T-helper 9 cell (primary cell): ENCODE measurements at places on chromosomes 6 and 20.

DNA sequence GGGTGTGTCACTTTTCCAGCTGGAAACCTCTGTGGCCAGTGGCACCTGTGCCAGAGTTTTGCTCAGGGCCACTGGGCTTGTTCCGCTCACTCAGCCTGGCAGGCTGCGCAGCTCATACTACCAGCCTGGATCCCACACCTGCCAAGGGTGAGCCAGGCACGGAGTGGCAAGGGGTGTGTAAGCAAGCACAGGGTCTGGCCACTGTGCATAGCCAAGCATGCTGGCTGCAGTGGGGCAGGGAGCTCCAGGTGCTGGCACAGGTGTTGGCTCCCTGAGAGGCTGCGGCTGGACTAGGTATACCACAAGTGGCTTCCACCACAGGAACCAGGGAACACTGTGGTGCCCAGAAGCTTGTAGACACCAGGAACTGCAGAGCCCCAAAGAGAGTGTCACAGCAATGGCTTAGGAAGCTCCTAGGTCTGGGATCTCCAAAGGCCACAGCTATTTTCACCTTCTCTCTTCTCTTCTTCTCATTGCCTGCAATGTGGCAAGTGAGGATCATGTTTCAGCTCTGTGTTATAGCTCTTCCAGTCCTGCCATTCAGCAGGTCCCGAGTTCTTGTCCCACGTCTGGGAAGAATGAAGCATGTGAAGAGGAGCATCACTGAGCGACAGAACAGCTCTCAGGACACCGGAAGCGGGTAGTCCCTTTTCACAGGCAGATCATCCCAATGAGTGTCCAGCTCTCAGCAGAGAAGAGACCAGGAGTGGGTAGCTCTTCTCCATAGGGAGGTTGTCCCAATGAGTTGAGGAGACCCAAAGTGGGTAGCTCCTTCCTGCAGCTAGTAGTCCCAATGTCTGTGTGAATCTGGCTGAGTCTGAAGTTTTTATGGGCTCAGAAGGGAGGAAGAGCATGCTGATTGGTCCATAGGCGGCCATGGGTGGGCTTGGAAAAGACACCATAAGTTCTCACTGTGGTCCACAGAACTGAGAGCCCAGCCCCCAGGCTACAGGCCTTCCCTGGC is 41.3 kb downstream of the WASF1 start:
- no peak for DNase-seq

GRCh38 chr20:23520185-23520584 is 29.3 kb downstream of the CST8 start:
- DNase-seq: no peak

- DNase-seq: no peak
Observed at GRCh38 chr6:72551470-72551869, 70.4 kb upstream of the KCNQ5 start.

- no peak for DNase-seq
Observed at GRCh38 chr20:56605261-56605996, 23.7 kb upstream of the TFAP2C start.

DNA sequence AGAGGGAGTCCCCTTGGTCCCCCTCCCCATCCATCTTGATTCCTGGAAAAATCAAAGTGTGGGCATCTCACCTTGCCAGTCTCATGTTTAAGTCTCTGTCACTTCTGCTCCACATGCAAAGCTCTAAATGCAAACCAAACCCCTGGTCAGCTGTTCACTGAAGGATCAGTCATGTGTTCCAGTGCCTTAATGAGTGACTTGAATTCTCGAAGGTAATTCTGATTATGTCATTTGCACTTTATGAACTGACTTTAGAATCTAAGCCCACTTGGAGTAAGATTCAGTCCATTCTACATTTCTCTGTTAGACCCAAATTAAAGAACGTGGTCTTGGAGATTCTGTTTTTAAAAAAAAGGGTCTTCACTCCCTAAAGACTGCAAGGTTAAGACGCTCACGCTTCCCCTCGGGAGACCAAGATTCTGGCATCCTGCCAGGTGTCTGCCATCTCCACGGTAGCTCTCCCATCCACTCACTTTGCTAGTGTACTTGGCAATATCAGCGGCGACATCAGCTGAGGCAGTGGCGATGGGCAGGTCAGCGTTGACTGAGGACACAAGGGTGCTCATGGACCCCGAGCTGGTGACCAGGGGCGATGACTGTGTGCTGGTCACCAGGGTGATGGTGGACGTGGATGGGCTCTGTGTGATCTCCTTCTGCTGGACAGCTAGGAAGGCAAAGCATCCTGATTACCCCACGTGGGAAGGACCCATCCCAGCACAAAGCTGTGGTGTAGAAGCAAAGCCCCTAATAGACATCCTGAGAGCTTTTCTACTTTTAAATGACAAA is 120.5 kb downstream of the ZMYND8 start:
- DNase-seq: no peak
